ENCODE measurements at places on chromosomes 2 and 18. TPM values are rescaled to one million over a fixed set of nuclear protein-coding genes. Genes with fewer than 3 reads are reported as not detected.

The POU3F3 gene
- total RNA-seq = not detected

The DNAH7 gene
- total RNA-seq = 1.1 TPM

The IL1RL2 gene
- 0.44 TPM for total RNA-seq

The HK2 gene
- 31.5 TPM for total RNA-seq

The SMC6 gene
- 38.3 TPM for total RNA-seq
